ENCODE measurements at places on chromosomes 6 and 20.
A peak's percentile ranks its signal among the peaks of the same experiment; 100 is the strongest.

DNA sequence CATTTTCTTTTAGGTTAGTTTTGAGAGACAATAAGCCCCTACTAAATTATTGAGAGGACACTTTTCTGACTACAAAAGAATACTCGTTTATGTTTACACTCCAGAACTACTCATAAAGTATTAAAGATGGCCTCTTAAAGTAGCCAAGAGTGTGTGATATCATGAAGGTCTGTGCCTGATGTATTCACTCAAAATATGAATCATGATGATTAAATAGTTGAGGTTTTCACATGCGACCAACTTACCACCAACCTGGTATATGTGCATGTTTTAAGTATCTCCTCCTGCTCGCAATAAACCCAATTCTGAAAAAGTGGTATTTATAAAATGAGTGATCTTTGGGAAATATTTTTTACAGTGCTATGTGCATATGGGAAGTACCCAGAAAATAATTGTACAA is 43.9 kb downstream of the IL20RA start:
- no peak for DNase-seq

- DNase-seq: no peak
These were observed 1.1 kb upstream of the PBX2 start for GRCh38 chr6:32190911-32191677.

DNA sequence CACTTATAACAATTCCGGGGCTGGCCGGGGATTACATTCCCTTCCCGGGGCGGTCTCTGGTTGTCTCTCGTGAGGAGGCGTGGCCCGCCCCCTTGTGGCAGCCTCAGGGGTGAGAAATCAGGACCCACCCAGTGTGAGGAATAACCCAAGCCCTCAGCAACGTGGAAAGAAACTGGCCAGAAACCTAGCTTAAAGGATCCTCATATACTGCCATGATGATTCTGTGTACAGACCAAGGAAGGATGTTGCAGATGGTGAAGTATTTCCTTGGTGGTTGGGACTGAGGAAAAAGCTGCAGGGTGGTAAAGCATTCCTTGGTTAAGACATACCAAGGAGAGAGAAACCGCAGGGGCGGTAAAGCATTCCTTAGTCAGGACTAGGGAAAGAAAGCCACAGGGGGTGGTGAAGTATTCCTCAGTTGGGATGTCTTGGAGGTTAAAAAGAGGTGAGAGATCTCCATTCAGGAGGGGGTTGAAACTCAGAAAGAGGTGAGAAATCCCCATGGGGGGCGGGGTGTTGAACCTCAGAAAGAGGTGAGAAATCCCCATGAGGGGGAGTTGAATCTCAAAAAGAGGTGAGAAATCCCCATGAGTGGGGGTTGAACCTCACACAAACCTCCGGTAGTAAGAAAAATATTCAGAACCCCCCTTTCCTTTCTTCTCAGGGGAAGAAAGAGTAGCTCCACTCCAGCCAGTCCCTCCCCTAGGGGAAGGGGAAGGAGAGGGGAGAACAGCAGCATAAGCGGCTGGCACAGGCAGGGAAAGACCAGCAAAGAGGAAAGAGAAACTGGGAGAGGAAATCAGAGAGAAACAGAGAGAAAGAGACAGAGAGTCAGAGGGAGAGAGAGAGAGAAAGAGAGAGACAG is 238.1 kb downstream of the RNGTT start:
- no peak for DNase-seq

DNA sequence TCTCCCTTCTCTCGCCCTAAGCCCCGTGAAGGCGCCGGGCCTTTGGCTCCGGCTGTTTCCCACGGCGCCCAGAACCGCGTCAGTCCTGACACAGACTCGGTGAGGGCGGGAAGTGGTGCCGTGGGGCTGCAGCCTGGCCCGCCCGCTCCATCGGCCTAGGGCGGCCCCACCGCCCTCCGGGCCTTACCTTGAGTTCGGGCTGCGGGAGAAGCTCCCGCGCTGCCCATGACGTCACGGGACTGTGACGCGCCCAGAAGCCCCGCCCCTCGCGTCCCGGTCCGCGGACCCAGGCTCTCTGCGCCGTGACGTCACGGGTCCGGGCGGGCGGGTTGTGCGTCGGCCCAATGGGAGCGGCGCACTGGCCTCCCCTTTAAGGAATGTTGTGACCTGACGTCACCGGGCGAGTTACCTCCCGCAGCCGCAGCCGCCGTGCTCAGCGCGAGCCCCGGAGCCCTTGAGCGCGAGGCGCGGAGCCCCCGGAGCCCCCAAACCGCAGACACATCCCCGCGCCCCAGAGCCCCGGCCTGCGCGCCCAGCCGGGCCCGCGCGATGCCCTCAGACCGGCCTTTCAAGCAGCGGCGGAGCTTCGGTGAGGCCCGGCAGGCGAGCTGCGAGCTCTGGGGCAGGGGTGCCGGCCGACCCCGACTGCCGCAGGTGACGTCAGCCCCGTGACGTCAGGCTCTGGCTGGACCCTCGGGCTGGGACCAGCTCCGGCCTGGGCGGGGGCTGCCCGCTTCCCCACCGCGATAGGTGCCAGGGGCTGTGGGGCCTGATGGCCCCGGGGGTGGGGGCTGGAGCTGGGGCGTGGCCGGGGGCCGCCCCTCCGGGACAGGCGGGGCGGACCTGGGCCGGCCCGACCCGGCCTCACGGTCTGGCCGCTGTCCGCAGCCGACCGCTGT is at the start of gene MAP1LC3A:
Gene MAP1LC3A, plus strand, starts transcription at position 399 of the 899 bp plus-strand sequence. Its CDS starts 151 bp downstream, at position 550.
- peak; percentile 90 for DNase-seq

DNA sequence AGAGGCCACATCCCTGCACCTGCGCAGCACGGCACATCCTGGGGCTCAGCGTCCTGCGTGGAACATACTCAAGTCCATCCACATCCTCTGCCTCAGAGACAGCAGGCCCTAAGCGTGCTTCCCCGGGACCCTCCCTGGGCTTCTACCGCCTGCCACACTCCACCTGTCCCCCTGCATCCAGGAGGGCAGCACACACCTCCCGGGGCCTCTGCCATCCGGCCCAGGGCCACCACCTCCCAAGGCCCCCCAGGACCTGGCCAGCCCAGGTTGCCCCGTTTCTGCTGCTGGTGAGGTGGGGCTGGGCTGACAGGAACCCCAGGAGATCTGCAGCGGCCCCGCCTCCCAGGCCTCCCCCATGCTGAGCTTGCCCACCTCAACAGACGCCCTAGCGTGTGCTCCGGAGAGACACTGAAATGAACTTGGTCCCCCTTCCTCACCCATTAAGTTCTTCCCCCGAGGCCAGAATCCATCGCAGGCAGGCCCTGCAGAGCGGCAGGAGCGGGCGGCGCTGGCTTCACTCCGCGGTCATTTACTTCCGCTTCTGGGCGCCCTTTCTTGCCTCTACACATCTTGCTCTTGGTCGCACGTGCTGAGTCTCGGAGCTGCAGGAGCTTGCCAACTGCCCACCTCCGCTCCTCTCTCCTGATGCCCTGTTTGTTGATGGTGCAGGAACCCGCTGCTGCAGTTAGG is 235.3 kb downstream of the TAF4 start:
- DNase-seq: no peak

DNA sequence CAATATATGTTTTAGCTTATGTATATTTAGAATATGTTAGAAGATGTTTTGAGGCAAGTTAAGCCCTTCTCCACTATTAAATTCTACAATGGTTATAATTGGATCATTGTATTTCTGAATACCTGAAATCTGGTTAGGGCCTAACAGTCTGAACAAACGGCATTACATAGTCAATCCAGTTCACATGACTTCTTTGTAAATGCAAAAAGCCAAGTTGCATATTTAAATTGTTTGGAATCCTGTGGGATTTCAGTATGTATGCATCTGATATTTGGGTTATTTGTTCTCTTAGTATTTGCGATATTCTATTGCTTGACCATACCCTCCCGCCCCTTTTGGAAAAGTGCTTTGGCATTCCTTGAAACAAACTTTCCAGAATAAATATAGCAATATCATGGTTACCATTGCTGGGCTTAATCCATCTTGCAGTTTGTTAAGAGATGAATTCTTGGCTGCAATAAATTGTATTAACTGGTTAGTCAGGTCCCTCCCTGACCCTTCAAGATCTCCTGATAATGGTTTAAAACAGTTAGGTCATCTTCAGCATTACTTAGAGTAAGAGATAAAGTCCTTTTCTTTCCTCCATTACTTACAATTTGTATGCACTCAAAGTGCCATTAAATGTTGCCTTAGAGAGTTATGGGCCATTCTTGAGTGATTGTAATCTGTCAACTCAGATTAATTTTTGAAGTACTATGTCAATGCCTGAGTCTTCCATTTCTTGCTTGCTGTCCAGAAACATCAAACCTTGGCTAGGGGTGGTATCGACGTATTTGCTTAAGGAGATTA is 36.5 kb downstream of the LRRC1 start:
- no peak for DNase-seq

- no peak for DNase-seq
These were observed 6.4 kb upstream of the LY86 start for GRCh38 chr6:6582131-6582530.

GRCh38 chr6:46815130-46815529 is 21.9 kb downstream of the MEP1A start:
- no peak for DNase-seq

DNA sequence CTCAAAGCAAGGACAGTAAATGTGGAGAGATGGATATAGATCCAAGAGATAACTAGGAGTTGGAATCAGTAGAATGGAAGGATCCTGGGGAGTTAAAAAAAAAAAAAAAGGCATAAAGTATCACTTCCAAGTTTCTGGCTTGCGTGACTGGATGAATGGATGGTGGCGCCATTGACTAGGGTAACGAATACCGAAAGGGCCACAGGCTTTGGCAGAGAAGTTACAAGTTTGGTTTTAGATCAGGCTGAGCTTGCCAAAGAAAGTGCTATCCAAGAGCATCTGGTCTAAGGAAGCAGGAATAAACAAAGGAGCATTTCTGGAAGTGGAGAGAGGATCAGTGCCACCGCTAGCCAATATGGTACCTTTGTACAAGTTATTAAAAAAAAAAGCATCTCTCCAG is 17.5 kb downstream of the L3MBTL1 start:
- no peak for DNase-seq

DNA sequence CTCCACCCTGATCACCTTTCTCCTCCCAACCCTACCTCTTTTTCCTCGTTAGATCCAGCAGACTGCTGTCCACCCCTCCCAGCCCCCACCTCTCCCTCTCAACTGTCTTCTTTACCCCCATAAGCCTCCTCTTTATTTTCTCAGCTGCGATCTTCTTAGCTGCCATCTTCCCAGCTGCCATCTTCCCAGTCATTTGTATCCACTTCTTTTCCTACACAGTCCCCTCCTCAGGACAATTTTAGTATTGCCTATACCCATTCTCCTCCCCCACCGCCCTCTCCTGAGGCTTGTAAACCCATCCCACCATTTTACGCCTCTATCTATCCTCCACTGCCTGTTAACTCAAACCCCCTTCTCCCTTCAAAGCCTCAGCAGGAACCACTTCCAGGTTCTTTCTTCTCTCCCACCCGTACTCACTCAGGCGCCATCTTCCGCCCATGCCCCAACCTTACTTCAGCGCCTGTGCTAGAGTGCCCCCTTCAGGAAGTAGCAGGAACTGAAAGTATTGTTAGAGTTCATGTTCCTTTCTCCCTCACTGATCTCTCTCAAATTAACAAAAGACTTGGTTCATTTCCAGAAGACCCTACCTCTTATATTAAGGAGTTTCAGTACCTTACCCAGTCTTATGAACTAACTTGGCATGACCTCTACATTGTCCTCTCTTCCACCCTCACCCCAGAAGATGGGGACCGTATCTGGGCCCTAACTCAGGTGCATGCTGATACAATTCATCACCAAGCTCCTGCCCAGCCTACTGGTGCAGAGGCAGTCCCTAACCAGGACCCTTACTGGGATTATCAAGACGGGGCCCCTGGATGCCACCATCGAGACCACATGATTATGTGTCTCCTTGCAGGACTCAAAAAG is 236.0 kb downstream of the ADGRG6 start:
- DNase-seq: peak; percentile 25

GRCh38 chr20:54681869-54682268 is 206.5 kb downstream of the DOK5 start:
- no peak for DNase-seq

- no peak for DNase-seq
These were observed 716.8 kb upstream of the GJE1 start for GRCh38 chr6:141415896-141416295.

- no peak for DNase-seq
These were observed 14.0 kb downstream of the TRDN start for GRCh38 chr6:123622780-123623179.

- no peak for DNase-seq
These were observed 246.8 kb downstream of the MYLK4 start for GRCh38 chr6:2503816-2504494.

GRCh38 chr6:82144852-82145340 is 102.6 kb downstream of the IBTK start:
- no peak for DNase-seq

- no peak for DNase-seq
These were observed 81.4 kb downstream of the DLL1 start for GRCh38 chr6:170209354-170210025.

GRCh38 chr6:64335195-64335594 is 699.6 kb downstream of the PHF3 start:
- no peak for DNase-seq

DNA sequence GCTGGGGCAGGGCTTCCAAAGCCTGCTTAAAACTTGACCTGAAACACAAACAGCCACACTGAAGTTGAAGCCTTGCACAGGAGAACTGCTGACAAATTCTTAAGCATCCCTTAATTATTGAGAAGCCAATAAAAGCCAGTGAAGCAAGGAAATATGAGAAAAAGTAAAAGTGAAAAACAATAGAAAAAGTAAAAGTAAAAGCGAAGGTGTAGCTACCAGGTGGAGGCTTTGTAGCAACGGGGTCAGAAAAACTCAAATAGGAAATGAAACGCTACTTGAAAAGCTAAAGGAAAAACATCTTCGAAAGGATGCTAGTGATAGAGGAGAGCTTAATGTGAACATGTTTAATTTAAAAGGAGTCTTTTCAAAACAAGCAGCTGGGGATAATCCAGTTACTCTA is 97.4 kb downstream of the IRF4 start:
- DNase-seq: no peak

DNA sequence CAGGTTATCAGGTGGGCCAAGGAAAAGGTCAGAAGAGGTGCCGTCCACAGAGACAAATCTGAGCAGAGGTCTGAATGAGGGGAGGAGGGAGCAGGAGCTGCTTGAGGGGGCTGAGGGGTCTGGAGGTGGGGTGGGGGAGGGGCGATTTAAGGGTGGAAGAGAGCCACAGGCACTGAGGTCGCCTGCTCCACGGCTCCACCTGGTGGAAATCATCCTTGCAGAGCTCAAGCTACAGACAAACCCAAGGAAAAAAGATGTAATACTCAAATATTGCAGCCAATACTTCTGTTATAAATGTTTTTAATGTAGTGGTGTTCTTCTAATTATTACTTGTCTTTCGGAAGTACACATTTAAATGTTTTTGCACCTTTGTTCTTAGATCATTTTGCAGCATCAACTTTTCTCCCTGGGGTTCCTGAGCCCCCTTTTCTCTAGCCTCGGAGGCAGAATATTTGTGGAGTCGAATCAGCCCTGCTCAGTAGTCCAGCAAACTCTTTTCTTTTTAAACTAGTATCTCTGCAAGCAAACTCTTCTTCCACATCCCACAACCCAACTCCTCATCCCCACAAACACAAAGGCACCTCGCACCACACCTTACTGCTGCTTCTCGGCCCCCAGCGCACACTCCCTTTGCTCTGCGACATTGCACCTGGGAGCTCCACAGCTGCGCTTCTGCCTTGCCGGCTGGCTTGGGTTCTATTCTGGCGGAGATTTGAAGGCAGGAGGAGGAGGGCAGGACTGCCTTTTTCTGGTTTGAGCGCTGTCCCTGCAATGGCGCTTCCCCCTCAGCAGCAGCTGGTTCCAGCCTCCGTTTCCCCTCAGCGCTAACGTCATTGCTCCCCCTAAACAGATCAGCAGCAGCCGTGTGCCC is 51.0 kb upstream of the TFAP2A start:
- DNase-seq: peak; percentile 9

GRCh38 chr6:39428816-39429215 is 106.3 kb upstream of the KCNK16 start:
- DNase-seq: no peak

- no peak for DNase-seq
These were observed 285.0 kb downstream of the KHDC1L start for GRCh38 chr6:72940265-72940664.
